ENCODE measurements at places on chromosomes 5 and 9.
A peak's percentile ranks its signal among the peaks of the same experiment; 100 is the strongest.

DNA sequence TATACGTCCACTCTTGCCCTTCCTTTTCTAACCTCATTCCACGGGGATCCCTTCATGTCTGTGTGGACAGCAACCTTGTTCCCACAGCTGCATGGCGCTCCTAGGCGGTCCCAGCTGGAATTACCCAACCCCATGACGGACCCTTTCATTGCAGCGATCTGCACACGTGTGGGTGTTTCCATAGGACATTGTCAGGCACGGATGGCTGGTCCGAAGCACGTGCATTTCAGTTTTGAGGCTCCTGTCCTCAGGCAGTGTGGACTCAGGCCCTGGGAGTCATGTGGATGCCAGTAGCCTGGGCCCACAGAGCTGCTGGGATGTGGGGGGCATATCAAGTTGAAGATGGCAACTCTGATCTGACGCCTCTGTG is 15.0 kb downstream of the CARD19 start:
- DNase-seq = no peak

- DNase-seq = no peak
These were observed 125.1 kb downstream of the NPR3 start for GRCh38 chr5:32836176-32836575.

- DNase-seq = no peak
These were observed 12.1 kb downstream of the PIK3R1 start for GRCh38 chr5:68227532-68228160.

GRCh38 chr5:133933169-133933509 is 35.3 kb downstream of the C5orf15 start:
- no peak for DNase-seq

DNA sequence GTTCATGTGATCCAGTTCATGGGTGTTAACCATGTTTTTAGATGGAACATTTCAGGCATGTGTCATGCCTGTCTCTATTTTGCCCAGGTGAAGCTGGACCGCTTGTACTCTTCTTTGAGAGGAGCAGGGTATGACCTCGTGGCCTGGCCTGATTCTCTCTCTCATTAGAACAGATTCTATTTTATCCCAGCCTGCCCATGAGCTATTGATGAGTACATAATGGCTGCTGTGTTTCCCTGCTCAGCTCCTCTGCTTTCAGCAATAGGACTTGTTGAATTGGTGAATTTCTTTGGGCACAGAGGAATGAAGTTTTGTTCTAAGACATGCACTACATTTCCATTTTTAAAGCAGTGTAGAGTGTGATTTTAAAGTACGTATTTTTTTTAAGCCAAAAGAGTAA is 86.2 kb downstream of the HACD4 start:
- no peak for DNase-seq

DNA sequence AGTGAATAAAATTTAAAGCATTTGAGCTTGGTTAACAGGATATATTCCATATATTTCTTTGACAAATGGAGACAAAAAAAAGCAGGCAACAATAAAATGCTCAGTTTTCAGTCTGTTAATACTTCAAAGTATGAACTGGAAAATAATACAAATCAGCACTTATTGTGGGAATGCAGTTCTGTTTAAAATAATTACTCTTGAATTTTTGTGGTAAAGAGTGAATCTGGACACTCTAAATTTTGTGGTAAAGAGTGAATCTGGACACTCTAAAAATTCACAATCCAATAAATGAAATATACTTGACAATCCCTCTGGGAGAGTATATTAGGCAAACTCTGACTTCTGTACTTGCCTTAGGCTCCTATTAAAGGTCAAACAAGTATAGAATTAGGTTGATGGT is 141.9 kb upstream of the RASA1 start:
- DNase-seq = no peak

- no peak for DNase-seq
These were observed 71.4 kb downstream of the DAPK1 start for GRCh38 chr9:87569008-87569509.

DNA sequence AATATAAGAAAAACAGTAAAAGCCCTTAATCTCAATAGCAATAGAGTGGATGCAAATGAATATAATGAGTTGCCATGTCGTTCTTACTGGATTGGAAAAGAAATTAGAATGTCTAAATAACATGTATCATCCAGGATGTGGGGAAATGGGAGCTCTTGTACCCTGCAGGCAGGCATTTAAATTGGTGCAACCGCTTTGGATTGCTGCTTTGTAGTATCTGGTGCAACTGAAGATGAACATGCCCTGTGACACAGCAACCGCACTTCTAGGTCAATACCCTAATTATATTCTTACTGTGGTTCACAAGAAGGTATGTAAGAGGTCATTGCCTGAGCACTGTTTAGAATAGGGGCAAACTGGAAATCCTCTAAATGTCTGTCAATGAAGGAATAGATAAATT is 18.9 kb downstream of the MRPS30 start:
- DNase-seq = no peak

GRCh38 chr9:89804766-89805531 is 200.1 kb downstream of the GADD45G start:
- DNase-seq = no peak

GRCh38 chr9:35051069-35051967 is 21.1 kb downstream of the VCP start:
- peak; percentile 19 for DNase-seq

- DNase-seq = no peak
These were observed 4.3 kb downstream of the ANP32B start for GRCh38 chr9:97987487-97987886.

DNA sequence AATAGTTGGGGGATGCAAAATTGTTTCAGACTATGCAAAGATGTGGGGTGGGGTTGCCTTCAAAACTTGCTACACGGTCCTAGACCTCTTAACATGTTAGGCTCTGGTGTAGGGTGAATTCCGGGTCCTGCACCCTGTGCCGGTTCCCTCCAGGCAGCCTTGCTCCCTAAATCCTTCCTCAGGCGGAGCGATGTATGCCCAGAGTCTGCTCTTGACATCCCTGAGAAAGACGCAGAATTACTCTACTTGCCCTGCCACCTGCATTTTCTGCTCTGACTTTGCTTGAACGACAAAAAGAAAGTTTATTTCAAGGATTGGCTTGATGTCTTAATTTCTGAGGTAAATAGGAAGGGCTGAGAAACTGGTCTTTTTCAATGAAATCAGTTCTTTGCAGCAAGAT is 691 bp downstream of the THBS4 start:
- DNase-seq = no peak

GRCh38 chr9:136530461-136531089 is 15.3 kb downstream of the NOTCH1 start:
- no peak for DNase-seq

GRCh38 chr9:96209407-96210271 is 92.3 kb downstream of the HSD17B3 start:
- no peak for DNase-seq

DNA sequence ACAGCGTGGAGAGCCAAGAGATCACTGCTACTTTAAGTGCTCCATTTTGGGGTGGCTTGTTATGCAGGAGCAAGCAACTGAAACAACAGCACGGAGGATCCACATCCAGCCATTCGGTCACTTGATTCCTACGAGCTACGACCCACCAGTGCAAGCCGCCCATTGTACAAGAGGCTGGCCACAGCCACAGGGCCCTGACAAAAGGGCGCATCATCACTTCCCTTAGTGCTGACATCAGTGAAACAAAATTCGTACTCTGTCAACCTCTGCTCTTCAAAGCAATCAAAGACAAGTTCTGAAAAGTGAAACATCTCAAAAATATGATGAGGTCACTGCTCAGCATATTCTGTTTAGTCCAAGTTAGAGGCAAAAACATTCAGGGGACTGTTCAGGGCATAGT is 168.4 kb downstream of the GADD45G start:
- DNase-seq = no peak

- DNase-seq = no peak
These were observed 73.4 kb upstream of the CDH12 start for GRCh38 chr5:22926574-22926973.

GRCh38 chr9:137139468-137140150 is 655 bp downstream of the GRIN1 start:
- no peak for DNase-seq

DNA sequence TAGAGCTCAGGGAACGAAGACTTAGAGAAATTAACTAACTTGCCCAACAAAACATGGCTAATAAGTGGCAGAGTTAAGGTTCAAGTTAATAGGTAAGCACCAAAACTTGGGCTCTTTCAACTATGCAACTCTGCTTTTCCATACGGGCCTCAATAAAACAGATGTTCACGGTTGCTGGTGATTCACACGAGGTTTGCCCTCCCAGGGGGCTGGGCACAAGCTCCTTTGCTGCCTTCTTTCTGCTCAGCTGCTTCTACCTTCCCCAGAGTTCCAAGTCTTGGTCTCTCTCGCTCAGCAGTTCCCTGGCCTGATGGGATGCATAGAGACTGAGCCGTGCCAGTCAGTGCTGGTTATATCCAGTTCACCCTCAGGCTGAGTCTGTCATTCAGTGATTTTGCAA is 217.9 kb downstream of the SREK1 start:
- no peak for DNase-seq

GRCh38 chr5:148586796-148587195 is 67.5 kb downstream of the HTR4 start:
- no peak for DNase-seq

DNA sequence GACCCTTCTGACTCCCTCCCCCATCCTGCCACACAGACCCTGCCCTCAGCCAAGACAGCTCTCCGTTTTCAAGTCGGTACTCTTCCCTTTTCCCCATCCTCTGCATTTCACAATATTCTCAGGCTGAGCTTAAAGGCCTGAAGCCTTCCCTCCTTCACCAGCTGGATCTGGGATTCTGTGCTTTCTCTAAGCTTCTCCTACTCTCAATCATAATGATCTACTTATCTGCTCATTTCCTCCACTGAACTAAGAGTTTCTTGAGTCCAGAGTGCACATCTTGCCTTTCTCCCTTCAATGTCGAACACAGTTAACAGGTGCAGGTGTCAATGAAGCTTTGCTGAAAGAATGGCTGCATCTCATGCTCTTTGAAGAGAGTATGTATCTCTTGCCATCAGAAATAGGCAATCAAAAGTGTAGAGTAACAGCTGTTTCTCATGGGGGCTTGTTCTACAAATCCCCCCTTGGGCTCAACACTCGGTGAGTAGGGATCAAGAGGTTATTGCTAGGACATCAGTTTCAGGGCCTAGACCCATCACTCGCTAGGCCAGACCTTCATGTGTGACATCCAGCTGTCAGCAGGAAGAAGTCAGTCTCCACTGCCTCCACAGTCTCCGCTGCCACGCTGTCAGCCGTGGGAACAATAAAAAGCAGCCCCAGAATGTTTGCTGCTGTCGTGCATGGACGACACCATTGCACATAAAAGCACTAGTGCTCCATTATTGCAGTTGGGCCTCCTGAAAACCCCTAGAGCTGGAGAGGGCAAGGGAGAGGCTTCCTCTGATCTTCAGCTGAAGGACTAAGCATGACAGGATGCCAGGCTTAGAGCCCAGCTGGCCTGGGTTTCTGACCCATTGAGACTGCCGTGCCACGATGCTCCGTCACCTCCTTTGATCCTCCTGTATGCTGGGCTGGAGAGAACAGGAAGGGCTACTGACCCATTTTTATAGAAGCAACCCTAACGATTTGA is 23.7 kb downstream of the TRAF1 start:
- DNase-seq = no peak

GRCh38 chr5:78763659-78764189 is 115.2 kb upstream of the LHFPL2 start:
- DNase-seq = no peak

GRCh38 chr9:69483886-69484422 is 158.9 kb downstream of the ENTREP1 start:
- DNase-seq = no peak

DNA sequence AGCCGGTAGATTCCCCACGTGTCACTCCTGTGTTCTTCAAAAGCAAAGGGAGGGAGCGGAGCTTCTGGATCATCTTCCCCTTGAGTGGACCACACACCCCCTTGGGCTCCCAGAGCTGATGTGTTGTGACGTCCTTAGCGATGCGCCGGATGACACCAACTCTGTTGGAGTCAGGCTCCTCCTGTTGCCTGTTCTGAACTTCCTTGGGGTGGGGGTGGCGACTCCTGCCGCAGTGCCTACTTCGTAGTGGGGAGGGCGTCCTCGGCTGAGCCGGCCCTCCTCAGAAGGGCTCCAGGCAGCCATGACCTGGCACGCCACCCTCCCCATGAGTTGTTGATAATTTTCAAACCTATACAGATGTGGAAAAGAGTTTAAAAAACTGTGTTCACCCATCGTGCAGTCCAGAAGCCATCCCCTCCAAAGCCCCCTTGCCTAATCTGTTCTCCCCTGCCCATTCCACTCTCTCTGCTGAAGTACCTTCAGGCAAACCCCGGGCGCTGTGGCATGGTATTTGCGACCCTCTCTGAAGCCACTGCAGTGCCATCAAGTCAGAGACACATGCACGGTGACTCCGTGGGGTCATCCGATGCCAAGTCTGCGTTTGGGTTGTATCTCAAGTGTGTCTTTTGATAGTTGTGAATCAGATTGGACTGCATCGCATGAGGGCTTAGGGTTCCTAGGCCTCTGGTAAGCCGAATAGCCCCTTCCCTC is 16.7 kb downstream of the EXOC3 start:
- DNase-seq = no peak

DNA sequence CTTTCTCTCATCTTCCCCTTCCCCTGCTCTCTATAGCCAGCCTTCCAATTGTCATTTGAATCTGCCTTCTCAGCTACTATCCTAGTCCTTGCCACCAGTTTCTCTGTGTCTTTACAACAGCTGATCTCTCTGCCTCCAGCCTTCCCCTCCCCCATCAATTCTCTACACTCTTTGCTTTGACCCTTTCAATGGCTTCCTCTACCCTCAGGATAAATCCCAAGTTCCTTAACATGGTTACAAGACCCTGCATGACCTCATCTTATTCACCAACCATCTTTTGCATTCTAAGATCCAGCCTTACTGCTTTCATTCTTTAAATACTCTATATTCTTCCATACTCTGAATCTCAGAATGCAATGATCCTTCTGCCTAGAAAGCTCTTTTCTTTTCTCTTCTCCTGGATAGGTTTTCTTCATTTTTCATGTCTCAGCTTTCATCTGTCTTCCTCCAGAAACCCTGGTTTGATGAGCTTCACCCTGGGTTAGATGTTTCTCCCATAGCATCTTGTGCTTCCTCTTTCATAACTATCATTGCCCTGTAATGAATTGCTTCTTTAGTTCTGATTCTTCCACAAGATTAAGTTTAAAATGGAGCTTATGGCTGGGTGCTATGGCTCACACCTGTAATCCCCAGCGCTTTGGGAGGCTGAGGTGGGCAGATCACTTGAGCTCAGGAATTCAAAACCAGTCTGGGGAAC is 58.6 kb upstream of the ZSWIM6 start:
- no peak for DNase-seq

GRCh38 chr5:175813943-175814630 is 57.3 kb upstream of the CPLX2 start:
- no peak for DNase-seq

GRCh38 chr9:126144196-126144595 is 182.4 kb upstream of the MVB12B start:
- no peak for DNase-seq
